Stimulated activated CD8-positive, alpha-beta memory T cell treated with anti-CD3 and anti-CD28 coated beads, Interleukin-7, amount 100 ng/mL, for 1 hour (primary cell): ENCODE measurements at places on chromosomes 11 and 22.

DNA sequence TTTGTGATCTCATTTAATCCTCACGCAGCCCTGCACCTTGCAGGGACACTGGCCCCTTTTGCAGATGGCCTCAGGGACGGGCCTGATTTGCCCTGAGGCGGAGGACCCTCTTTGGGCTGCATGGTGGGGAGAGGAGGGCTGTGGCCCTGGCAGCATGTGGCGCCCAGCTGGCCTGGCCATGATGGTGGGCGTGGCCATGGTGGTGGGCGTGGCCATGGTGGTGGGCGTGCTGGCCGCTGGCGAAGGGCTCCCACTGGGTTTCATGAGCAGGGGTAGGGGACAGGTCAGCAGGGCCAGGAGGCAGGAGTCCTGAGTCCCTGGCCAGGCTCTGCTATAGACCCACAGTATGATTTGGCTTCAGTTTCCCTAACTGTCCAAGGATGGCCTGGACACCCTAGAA is 13.1 kb downstream of the WNT11 start:
- no peak for DNase-seq

DNA sequence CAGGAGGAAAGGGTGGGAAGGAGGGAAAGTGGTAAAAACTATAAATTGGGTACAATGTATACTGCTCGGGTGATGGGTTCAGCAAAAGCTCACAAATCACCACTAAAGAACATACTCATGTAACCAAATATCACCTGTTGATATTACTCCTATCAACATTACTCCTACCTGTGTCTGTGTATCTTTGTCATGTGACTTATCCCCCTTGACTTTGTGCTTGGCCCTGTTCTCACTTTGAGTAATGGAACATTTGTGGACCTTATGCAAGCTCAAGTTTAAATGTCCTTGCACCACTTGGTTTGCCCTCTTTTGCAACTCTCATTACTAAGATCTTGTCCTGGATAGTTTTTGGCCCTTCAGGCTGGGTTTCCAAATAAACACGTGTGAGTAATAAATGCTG is 39.0 kb downstream of the ZNF280B start:
- DNase-seq = no peak

- DNase-seq = no peak
Observed at GRCh38 chr11:82842019-82842418, 58.2 kb downstream of the PRCP start.

- DNase-seq = no peak
Observed at GRCh38 chr11:62260261-62260953, 9.6 kb upstream of the SCGB2A2 start.

DNA sequence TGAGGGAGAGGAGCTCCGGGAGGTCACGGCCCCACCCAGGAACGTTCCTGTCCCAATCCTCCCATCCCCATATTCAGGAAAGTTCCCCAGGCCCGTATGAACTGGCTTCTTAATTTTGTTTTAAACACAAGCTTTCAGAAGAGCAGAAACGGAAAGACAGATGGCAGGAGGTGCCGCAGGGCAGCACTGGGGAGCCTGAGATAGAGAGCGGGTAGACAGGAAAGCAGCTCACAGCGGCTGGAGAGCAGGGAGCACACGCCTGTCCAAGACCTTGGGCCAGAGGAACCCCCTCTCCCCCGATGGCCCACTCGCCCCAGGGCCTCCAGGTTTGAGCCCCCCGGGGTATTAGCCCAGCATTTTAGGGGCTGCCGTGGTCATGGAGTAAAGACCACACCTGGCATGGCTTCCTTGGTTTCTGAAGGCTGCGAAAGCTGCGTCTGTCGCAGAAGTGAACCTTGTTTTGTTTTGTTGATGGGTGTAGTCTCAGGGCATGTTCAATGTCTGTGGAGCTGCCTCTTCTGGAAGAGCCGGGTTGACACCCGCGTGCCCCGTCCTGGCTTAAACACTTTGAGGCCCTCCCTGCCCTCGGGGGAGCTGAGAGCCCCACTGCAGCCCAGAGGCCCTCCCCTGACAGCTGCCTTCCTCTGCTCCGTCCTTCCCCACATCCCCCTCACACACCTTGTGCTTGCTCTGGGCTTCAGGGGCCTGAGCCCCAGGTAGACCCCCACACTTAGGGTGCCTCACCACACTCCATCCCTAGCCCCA is 17.9 kb upstream of the KCNQ1OT1 start:
- DNase-seq = no peak

DNA sequence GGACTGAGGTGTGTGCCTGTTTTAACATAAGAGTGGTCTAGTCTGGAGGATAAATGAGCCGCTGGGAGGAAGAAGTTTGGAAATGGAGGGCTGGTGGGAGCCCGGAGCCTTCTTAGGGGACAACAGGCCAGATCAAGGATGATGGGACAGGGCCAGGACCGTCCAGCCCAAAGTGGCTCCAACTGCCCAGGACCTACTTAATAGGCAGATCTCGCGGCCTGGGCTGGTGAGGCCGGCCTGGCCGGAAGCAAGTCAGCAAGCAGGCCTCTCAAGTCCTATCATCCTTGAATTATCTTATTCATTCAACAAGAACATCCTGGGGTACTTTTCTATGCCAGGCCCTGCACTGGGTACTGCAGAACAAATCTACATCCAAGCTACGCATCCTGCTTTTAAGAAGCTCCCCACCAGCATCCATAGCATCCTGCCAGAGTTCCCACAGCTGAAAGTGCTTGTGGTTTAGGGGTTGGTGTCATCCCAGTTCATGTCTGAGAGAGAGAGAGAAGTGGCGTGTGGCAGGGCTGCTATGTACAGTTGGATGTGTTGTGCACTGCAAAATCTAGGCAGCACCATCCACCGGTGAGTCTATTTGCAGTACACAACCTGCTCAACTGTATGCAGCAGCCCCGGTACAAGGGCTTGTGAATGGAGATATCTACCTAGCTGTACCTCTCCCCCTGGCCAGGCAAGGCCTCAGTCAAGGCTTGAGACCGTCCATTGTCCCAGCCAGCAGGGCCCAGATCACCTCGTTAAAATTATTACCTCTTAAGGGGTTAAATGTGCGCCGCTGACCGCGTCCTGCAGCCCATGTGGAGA is 82.1 kb downstream of the FBLN1 start:
- DNase-seq = no peak

GRCh38 chr11:11456866-11457265 is 103.8 kb upstream of the CSNK2A3 start:
- DNase-seq = no peak

DNA sequence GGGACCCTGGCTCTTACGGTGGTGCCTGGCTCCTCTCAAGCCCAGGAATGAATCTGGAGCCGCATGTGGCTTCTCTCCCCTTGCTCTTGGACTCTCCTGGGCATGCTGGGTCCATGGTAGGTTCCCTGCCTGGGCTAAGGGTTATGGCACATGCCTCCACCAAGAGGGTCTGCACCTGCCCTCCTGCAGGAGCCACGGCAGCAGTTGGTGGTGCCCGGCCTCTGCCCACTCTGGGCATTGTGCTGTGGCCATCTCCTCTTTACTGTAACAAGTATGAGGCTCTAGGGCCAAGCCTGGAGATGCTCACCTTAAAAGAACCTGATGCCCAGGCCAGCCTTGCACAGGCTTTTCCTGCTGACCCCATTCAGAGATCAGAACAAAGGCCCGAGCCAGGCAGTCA is 104.0 kb upstream of the PITPNB start:
- DNase-seq = no peak

DNA sequence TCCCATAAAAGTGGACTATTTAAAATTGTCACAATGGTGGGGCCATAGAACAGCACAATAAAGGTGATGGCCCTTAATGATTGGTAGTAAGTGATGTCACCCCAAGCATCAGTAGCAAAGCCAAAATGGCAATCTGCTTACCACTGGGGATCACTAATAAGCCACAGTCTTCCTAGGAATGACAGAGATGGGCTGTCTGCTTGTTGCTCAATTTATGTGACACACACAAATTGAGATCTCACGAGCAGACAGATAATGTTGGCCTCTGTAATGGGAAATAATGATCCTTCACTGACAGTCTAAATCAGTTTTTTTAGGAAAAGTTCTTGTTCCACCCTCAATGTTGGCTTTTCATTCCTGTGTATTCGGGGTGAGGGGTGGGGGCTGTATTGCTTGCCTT is 515.1 kb downstream of the BRD1 start:
- no peak for DNase-seq

- no peak for DNase-seq
Observed at GRCh38 chr11:9039863-9040262, 36.1 kb upstream of the NRIP3 start.

DNA sequence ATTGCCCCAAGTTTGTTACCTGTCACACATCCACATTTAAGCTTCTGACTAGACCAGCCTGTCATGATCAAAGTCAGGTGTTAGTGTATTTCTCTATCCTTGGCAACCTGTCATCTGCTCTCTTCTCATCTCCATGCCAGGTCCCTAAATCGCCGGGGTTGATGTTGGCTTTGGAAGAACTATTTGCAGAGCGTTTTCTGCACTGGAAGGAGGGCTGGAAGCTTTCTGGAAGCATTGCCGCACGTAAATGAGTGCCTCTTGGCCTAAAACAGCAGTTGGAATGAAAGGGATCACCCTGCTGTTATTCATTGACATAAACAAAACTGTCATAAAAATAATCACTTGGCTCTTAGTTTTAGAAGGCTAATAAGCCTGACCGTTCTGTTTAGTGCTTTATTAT is 1.4 kb downstream of the TTC12 start:
- DNase-seq = no peak

- no peak for DNase-seq
Observed at GRCh38 chr11:114059278-114059983, at the start of gene ZBTB16. Gene ZBTB16, plus strand, starts transcription at chr11:114059711. Its CDS starts 3,590 bp downstream, at chr11:114063301.

DNA sequence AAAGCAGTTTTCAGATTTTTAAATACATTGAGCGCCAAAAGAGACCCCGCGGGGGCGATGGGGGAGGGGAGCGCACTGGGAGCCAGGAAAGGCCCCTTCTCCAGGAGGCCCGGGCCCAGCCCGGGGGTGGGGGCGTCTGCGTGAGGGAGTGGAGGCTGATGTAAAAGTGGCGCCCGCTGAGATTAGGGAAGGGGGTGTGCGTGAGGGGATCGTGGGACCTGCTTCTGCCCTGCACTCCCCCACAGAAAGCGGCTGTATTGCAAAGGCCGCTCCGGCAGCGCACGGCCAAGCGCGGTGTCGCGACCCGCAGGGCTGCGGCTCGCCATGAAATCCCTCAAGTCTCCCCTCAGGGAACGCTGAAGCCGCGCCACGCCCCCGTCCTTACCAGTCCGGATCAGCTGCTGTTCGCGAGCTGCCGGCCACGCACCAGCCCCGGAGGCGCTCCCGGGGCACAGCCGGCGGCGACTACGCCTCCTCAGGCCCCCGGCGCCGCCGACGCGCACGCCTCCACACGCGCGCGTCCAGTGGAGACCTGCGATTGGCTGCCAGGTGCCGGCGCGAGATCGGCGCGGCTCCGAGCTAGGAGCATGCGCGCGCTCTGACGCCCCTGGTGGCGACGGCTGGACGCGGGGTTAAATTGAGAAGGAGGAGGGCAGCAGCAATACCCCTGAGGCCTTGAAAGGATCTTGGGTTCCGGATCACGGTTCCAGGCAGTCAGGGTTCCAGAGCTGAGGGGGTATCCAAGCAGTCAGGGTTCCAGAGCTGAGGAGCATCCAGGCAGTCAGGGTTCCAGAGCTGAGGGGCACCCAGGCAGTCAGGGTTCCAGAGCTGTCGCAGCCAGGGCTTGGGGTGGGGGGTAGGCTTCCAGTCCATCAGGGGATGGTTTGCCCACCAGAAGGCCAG is at the start of gene ZNF280B:
ZNF280B (minus strand) TSS at position 469 of the 903 bp plus-strand sequence. CDS start 19,344 bp downstream, outside the sequence.
- peak; percentile 60 for DNase-seq

DNA sequence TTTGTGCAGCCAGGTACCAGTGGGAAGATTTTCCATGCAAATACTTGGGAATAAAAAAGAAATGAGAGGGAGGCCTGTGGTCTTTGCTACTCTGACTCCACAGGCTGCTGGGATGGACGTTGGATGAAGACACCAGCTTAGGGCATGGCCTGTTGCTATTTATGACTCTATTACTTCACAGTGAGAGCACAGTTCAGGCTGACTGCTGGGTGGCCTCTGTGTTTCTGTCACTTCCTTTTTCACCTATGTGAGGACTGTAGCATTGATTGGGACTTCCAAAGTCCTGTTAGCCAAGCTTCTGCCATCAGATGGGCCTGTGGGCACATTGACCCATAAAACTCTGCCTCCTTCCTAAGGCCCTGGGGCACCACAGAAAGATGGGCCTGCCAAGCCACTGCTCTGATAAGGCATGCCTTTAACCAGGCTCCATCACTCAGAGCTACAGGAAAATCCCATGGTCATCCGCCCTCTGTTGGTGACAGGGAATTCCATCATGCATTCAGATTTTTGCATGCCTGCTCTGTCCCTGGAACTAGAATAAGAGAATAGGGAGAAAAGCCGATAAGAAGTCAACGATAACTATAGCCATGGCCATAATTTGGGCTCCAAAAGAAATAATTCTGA is 64.6 kb downstream of the KCNJ1 start:
- no peak for DNase-seq

GRCh38 chr11:86136538-86136937 is 67.7 kb upstream of the PICALM start:
- no peak for DNase-seq

DNA sequence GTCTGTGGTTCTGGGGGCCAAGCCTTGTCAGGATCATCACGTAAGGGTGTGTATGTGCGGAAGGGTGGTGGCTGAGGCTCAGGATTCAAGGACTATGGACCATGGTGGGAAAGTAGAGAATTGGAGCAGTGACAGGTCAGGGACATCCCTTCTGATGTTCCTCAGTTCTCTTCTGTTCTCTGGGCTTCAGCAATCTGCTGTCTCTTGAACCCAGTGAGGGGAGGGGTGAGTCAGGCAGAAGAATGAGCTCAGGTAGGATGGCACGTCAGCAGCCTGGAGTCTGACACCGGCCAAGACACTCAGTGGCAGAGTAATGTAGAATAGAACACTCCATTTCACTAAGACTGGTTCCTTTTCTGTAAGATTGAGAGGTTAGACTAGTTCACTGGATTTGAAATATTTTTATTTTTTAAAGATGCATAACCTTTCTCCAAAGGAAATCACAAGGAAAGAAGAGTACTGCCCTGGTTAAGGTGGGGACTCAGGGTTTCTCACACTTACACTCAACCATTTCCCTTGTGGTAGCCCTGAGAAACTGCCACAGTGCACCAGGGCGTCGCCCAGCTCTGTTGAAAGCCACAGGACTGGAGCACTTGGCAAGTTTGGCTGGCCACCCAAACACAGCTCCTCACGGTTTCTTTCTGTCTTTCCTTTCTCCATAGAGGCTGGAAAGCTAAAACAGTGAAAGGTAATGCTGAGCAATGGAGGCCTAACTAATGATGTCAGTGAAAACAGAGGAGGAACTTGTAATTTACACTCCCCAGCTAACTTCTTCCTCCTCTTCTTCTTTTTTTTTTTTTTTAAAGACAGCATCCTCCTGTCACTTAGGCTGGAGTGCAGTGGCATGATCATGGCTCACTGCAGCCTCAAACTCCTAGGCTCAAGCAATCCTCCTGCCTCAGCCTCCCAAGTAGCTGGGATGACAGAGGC is 23.1 kb upstream of the MICAL2 start:
- no peak for DNase-seq

DNA sequence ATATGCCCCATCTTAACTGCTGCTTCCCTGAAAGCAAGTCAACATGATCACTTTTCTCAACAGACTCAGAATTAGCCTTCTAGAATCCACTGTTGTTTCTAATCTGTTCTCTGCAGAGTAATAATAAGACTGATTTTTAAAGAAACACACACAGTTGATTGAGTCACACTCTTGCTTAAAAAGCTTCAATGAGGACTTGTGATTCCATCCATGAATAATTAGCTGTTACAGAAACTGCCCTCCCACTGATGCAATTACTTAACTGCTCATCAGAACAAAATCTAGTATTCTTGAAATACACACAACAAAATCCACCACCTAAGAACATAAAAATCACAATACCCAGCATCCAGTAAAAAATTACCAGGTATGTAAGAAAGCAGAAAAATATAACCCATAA is 100.5 kb upstream of the TIMP3 start:
- DNase-seq = no peak

- no peak for DNase-seq
Observed at GRCh38 chr11:20610825-20611224, 11.4 kb downstream of the SLC6A5 start.
